Left ventricle myocardium inferior (tissue), 1 donor: ENCODE measurements at places on chromosomes 7 and 10. TPM values are rescaled to one million over a fixed set of nuclear protein-coding genes. Genes with fewer than 3 reads are reported as not detected.
A peak's percentile ranks its signal among the peaks of the same experiment; 100 is the strongest.

- no peaks in the 10 kb centered on the region for H3K4me1 ChIP-seq
- DNase-seq, result no peak
- H3K27ac ChIP-seq, result no peak overlapping the region
- no peak overlapping the region for H3K4me3 ChIP-seq
- H3K36me3 ChIP-seq, result no peaks in the 10 kb centered on the region
These were observed 116.8 kb downstream of the ETV1 start for GRCh38 chr7:13872709-13873108.

GRCh38 chr10:75444781-75445386 lies 13.5 kb downstream of the LRMDA start:
- peaks cover 9% of the 10 kb centered on the region for H3K36me3 ChIP-seq
- H3K27ac ChIP-seq, result no peak overlapping the region
- DNase-seq, result no peak
- H3K4me3 ChIP-seq, result no peak overlapping the region

GRCh38 chr7:95607561-95607960 lies 11.2 kb upstream of the PDK4 start:
- no peak for DNase-seq
- H3K4me1 ChIP-seq, result peaks cover 54% of the 10 kb centered on the region
- no peaks in the 10 kb centered on the region for H3K36me3 ChIP-seq
- H3K27ac ChIP-seq, result peak overlapping the region; percentile 98
- no peaks in the 10 kb centered on the region for H3K27me3 ChIP-seq
- no peak overlapping the region for H3K4me3 ChIP-seq

GRCh38 chr7:136325578-136325977 lies 348.4 kb upstream of the MTPN start:
- no peak overlapping the region for H3K4me3 ChIP-seq
- no peaks in the 10 kb centered on the region for H3K4me1 ChIP-seq
- no peaks in the 10 kb centered on the region for H3K36me3 ChIP-seq
- peaks cover 4% of the 10 kb centered on the region for H3K27me3 ChIP-seq
- H3K27ac ChIP-seq, result no peak overlapping the region

GRCh38 chr7:117322741-117323304 lies at the start of gene WNT2:
Gene WNT2 (minus strand): TSS chr7:117323058. CDS start chr7:117322989, 69 bp downstream.
- peak within 1 kb of the TSS; percentile 61 for H3K4me3 ChIP-seq
- H3K36me3 ChIP-seq, result no peaks in the 10 kb centered on the region
- H3K27me3 ChIP-seq, result peaks cover 76% of the 10 kb centered on the region
- no peak within 1 kb of the TSS for H3K27ac ChIP-seq
- H3K4me1 ChIP-seq, result peaks cover 27% of the 10 kb centered on the region

GRCh38 chr7:78092331-78092730 lies 293.8 kb downstream of the PHTF2 start:
- no peaks in the 10 kb centered on the region for H3K4me1 ChIP-seq
- no peaks in the 10 kb centered on the region for H3K27me3 ChIP-seq
- no peaks in the 10 kb centered on the region for H3K36me3 ChIP-seq
- DNase-seq, result no peak
- H3K4me3 ChIP-seq, result no peak overlapping the region

GRCh38 chr10:22271786-22272185 lies 44.4 kb upstream of the COMMD3 start:
- DNase-seq, result no peak
- no peaks in the 10 kb centered on the region for H3K4me1 ChIP-seq
- H3K27me3 ChIP-seq, result peaks cover 15% of the 10 kb centered on the region
- no peak overlapping the region for H3K27ac ChIP-seq

GRCh38 chr10:133403359-133403758 lies 9.4 kb downstream of the MTG1 start:
- DNase-seq, result no peak
- H3K4me3 ChIP-seq, result no peak overlapping the region
- H3K4me1 ChIP-seq, result peaks cover 5% of the 10 kb centered on the region
- no peaks in the 10 kb centered on the region for H3K27me3 ChIP-seq
- H3K36me3 ChIP-seq, result peaks cover 93% of the 10 kb centered on the region

DNA sequence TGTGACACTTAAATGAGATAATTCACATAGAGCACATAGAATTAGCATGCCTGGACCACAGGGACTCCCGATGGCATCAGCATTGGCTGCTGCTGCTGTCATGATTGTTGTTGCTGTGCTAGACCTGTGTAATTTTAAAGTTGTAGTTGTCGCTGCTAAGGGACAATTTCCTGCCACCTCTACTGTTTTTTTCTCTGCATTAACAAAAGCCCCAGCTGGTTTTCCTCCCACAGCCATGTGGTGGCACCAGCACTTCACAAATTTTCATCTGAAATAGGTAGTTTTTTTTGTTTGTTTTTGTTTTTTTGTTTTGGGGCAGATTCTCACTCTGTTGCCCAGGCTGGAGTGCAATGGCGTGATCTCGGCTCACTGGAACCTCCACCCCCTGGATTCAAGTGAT lies 25.4 kb upstream of the PRXL2A start:
- H3K4me3 ChIP-seq, result no peak overlapping the region
- H3K4me1 ChIP-seq, result peaks cover 13% of the 10 kb centered on the region
- H3K36me3 ChIP-seq, result no peaks in the 10 kb centered on the region
- no peaks in the 10 kb centered on the region for H3K27me3 ChIP-seq

GRCh38 chr7:151472644-151473380 lies 32.9 kb upstream of the CRYGN start:
- H3K4me1 ChIP-seq, result peaks cover 59% of the 10 kb centered on the region
- DNase-seq, result no peak
- peaks cover 48% of the 10 kb centered on the region for H3K36me3 ChIP-seq
- H3K27ac ChIP-seq, result peak overlapping the region; percentile 29
- no peak overlapping the region for H3K4me3 ChIP-seq

DNA sequence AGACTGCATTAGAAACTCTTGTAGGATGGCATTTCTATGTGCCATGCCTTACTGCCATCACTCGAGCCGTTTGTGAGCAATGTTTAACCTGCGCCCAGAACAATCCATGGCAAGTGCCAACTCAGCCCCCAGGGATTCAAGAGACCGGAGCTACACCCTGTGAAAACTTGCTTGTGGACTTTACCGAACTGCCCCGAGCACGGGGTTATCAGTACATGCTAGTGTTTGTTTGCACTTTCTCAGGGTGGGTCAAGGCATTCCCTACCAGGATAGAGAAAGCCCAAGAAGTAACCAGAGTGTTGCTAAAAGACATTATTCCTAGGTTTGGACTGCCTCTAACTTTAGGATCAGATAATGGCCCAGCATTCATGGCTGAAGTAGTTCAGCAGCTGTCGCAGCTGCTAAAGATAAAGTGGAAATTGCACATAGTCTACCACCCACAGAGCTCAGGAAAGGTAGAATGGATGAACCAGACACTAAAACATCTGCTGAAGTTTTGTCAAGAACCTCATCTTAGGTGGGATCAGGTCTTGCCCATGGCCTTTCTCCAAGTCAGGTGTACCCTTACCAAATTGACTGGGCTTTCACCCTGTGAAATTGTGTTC lies 8.9 kb upstream of the CYREN start:
- no peaks in the 10 kb centered on the region for H3K27me3 ChIP-seq

- peak; percentile 77 for DNase-seq
- peak overlapping the region; percentile 90 for H3K27ac ChIP-seq
- no peaks in the 10 kb centered on the region for H3K36me3 ChIP-seq
- H3K27me3 ChIP-seq, result peaks cover 50% of the 10 kb centered on the region
- peak overlapping the region; percentile 93 for H3K4me3 ChIP-seq
These were observed 1.6 kb downstream of the PDGFA start for GRCh38 chr7:517774-518629.

GRCh38 chr10:77355844-77356243 lies 281.8 kb downstream of the KCNMA1 start:
- peaks cover 44% of the 10 kb centered on the region for H3K27me3 ChIP-seq
- H3K4me3 ChIP-seq, result no peak overlapping the region
- DNase-seq, result no peak
- H3K27ac ChIP-seq, result no peak overlapping the region

GRCh38 chr7:158975526-158976467 lies 119.4 kb downstream of the DYNC2I1 start:
- H3K27me3 ChIP-seq, result no peaks in the 10 kb centered on the region
- H3K4me1 ChIP-seq, result peaks cover 15% of the 10 kb centered on the region
- DNase-seq, result no peak
- H3K4me3 ChIP-seq, result no peak overlapping the region

- H3K27me3 ChIP-seq, result peaks cover 15% of the 10 kb centered on the region
- no peaks in the 10 kb centered on the region for H3K36me3 ChIP-seq
- H3K4me1 ChIP-seq, result no peaks in the 10 kb centered on the region
These were observed 4.6 kb upstream of the NOBOX start for GRCh38 chr7:144408121-144408520.

DNA sequence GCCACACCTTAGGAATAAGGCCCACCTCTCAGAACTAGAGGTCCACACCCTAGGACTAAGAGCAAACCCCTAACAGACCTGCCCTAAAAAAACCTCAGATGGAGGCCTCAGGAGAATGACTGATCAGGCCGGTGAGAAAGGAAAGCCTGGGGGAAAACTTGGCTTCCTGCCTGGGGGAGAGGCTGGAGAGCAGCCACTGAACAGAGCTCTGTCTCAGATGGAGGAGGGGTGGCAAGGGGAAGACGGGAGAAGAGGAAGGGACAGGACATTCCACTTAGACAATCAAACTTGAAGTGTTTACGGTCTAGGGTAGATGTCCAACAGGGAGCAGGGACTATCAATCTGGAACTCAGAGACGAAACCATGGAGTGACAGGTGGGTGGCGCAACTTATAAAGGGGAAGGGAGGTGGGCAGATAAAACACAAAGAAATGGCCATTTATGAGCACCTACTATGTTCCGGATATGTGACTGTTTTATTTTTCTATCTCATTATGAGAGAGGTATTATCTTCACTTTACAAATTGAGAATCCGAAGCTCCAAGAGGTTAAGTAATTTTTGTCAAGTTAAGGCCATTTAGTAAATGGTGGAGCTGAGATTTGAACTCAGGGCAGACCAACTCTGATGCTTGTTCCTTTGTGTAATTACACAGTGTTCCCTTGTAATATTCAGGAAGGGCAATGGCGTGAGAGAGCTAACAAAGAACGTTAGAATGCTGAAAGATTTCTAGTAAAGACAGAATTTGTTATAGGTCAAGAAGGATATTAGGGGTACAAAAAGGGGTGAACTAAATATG lies 82.6 kb downstream of the DNMBP start:
- no peaks in the 10 kb centered on the region for H3K27me3 ChIP-seq
- DNase-seq, result peak; percentile 66
- H3K27ac ChIP-seq, result peak overlapping the region; percentile 61
- peaks cover 43% of the 10 kb centered on the region for H3K4me1 ChIP-seq

DNA sequence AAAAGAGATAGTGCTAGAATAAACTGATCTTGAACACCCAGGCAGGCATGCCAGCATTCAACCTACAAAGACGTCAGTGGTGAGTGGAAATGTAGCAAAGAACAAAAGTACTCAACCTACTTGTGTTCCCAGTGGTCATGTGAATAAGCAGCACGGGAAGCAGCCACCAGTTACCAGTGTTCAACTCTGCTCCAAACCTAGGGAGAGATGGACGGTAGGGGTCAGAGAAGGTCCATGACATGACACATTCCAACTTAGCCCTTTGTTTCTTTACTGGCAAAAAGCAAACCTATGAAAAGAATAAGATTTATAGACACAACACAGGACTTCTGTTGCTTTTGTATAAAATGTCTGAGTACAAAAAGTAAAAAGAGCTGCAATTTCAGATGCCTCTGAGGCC lies 511.4 kb downstream of the XPNPEP1 start:
- no peak overlapping the region for H3K27ac ChIP-seq
- no peak overlapping the region for H3K4me3 ChIP-seq
- H3K27me3 ChIP-seq, result no peaks in the 10 kb centered on the region
- no peaks in the 10 kb centered on the region for H3K36me3 ChIP-seq
- no peaks in the 10 kb centered on the region for H3K4me1 ChIP-seq

- no peak for DNase-seq
- H3K4me1 ChIP-seq, result peaks cover 19% of the 10 kb centered on the region
- H3K4me3 ChIP-seq, result no peak overlapping the region
- H3K27ac ChIP-seq, result no peak overlapping the region
- no peaks in the 10 kb centered on the region for H3K36me3 ChIP-seq
- H3K27me3 ChIP-seq, result peaks cover 100% of the 10 kb centered on the region
These were observed 19.6 kb downstream of the GRID2IP start for GRCh38 chr7:6531492-6532279.

The SLC26A5 gene
- total RNA-seq, result not detected

The HOXA6 gene
- total RNA-seq, result not detected

The HECW1 gene
- total RNA-seq, result not detected

The PSMC2 gene
- total RNA-seq, result 111 TPM

The TEX47 gene
- total RNA-seq, result not detected

The UCN3 gene
- not detected for total RNA-seq

The C7orf33 gene
- not detected for total RNA-seq

The LRRC18 gene
- not detected for total RNA-seq
